ENCODE measurements at places on chromosomes 2 and 18. TPM values are rescaled to one million over a fixed set of nuclear protein-coding genes. Genes with fewer than 3 reads are reported as not detected.

The RTKN gene
- 22.3 TPM for total RNA-seq

The ALKAL2 gene
- total RNA-seq: not detected

The ZNF396 gene
- 3.0 TPM for total RNA-seq

The GRB14 gene
- 0.29 TPM for total RNA-seq

The MEP1B gene
- 0.17 TPM for total RNA-seq
